ENCODE measurements at places on chromosomes 6 and 20. TPM values are rescaled to one million over a fixed set of nuclear protein-coding genes. Genes with fewer than 3 reads are reported as not detected.

DNA sequence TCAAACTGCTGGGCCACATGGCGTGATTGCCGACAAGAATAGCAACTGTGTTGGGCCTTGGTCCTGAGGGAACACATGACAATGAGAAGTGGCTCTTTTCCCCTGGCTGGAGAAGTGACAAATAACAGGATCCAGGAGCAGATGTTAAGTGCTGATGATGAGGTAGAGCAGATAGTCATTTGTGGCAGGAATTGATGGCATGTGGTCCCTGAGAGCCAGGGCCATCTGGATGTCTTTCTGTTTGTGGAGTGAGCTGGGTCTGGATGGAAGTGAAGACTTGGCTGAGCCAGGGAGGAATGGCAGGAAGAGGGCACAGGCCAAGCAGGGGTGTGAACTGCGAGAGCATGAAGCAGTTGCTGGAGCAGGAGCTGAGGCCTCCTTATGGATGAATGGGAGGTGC is 67.8 kb downstream of the SCAND1 start:
- no peak for DNase-seq
- peaks cover 17% of the 10 kb centered on the region for H3K4me1 ChIP-seq
- no peaks in the 10 kb centered on the region for H3K27me3 ChIP-seq
- peak overlapping the region; percentile 60 for H3K27ac ChIP-seq
- H3K36me3 ChIP-seq = peaks cover 5% of the 10 kb centered on the region

GRCh38 chr20:43525021-43525420 is 17.5 kb downstream of the L3MBTL1 start:
- H3K27ac ChIP-seq = no peak overlapping the region
- no peak for DNase-seq
- peaks cover 8% of the 10 kb centered on the region for H3K36me3 ChIP-seq
- H3K27me3 ChIP-seq = peaks cover 9% of the 10 kb centered on the region
- no peaks in the 10 kb centered on the region for H3K4me1 ChIP-seq

- H3K36me3 ChIP-seq = peaks cover 2% of the 10 kb centered on the region
- peaks cover 2% of the 10 kb centered on the region for H3K4me1 ChIP-seq
- H3K27ac ChIP-seq = no peak overlapping the region
- no peak for DNase-seq
- H3K27me3 ChIP-seq = peaks cover 9% of the 10 kb centered on the region
Measured at GRCh38 chr6:45877970-45878590, 137.6 kb downstream of the CLIC5 start.

DNA sequence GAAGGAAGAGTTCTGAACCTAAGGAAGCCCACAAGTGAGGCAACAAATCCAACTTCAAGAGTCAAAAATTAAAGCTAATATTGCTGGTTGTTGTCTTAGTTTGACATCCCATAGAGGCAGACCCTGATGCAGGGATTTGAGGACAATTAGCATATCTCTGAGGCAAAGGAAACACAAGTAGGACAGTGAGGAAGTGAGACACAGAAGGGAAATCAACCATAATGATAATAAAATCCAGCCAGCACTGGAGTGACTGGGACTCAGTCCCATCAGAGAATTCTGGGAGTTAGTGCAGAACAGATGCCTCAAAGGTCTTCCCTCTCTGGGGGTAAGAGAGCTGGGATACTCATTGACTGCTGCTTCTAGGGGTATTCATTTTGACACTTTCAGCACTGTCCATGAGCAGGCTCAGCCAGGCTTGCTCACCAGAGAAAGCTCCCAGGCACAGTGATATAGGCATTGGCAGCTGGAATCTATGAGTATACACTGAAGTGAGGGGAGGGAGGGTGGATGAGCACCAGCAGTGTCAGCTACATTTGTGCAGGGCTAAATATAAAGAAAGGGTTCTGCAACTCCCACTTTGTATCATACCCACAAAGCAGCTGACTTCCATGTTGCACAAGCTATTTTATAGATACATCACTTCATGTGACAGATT is 43.4 kb upstream of the SPTLC3 start:
- peaks cover 2% of the 10 kb centered on the region for H3K36me3 ChIP-seq
- no peak overlapping the region for H3K27ac ChIP-seq

DNA sequence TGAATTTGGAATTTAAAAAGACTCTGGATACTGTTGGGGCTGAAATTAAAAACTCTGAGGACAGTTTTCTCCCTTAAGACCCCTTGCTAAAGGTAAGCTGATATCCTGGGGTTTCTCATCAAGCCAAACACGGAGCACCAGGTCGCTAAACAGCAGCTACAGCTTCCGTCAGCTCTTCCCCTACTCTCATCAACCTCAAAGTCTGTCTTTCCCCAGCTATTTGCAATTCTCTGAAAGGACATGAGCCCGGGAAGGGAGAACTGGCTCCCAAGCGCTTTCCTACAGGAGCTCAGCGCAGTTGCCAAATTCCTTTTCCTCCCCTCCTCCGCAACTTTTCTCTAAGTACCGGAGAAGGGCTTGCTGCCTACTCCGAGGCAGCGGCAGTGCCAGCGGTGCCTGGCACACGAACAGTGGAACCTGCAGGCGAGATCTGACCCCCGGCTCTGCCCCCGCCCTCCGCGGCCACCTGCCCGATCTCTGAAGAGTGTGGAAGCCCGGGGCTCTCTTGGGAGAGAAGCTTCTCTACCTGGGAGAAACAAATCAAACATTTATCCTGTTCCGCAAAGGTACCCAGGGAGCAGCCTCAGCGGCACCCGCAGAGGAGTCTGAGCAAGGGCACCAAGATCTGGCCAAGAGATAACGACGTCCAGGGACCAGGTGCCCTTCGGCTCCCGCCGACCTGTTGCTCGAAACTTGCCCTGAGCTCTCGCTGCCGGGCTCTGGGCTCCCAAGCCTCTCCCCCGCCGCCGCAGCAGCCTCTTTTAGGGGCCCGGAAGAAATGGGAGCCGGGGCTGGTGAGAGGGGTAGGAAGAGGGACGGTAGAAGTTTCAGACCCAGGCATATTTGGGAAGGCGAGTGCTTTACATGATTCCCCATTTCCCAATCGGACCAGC is 2.2 kb downstream of the CBLN4 start:
- H3K4me1 ChIP-seq = no peaks in the 10 kb centered on the region
- H3K4me3 ChIP-seq = no peak overlapping the region
- no peak overlapping the region for H3K27ac ChIP-seq
- DNase-seq = no peak

- no peak for DNase-seq
- H3K27ac ChIP-seq = no peak overlapping the region
- H3K4me3 ChIP-seq = no peak overlapping the region
- H3K27me3 ChIP-seq = peaks cover 33% of the 10 kb centered on the region
- peaks cover 5% of the 10 kb centered on the region for H3K36me3 ChIP-seq
Measured at GRCh38 chr6:27592481-27593199, 119.7 kb upstream of the ZNF184 start.

DNA sequence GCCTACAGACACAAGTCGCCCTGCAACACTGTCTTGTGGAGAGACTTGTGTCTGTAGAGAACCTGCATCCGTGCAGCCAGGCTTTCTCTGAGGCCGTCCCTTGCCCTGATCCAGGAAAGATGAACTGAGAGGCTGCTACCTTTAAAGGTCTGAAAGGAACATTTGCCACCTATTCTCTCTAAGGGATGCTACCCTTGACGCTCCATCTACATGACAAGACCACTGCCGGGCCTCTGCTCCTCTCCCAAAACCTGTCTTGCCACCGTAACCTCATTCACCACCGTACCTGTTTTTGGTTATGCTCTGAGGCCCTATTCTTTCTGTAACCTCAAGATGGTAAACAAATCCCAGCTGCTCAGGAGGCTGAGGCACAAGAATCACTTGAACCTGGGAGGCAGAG is 73.9 kb downstream of the FOXF2 start:
- H3K4me1 ChIP-seq = peaks cover 2% of the 10 kb centered on the region
- DNase-seq = no peak
- peaks cover 2% of the 10 kb centered on the region for H3K36me3 ChIP-seq
- no peak overlapping the region for H3K27ac ChIP-seq
- no peak overlapping the region for H3K4me3 ChIP-seq

MYB gene
- 3.7 TPM for total RNA-seq

PTGIS gene
- total RNA-seq = not detected

NRN1 gene
- total RNA-seq = not detected

Data from T-helper 17 cell (primary cell).